AG04450 (cell line): ENCODE measurements at places on chromosomes 1 and 21. TPM values are rescaled to one million over a fixed set of nuclear protein-coding genes. Genes with fewer than 3 reads are reported as not detected.

- DNase-seq, result no peak
These were observed 53.1 kb upstream of the CD55 start for GRCh38 chr1:207268337-207268736.

Gene MXRA8
- polyA plus RNA-seq, result 186 and 275 TPM in 2 replicates

Gene PTPN7
- not detected in 2 replicates for polyA plus RNA-seq

GRCh38 chr1:64525116-64525686 is 55.3 kb downstream of the CACHD1 start:
- DNase-seq, result no peak

Gene S100A16
- polyA plus RNA-seq, result 224 and 256 TPM in 2 replicates

Gene FCRLA
- polyA plus RNA-seq, result 0.12 and 0.15 TPM in 2 replicates

GRCh38 chr1:3714814-3715213 is 37.4 kb upstream of the CCDC27 start:
- DNase-seq, result no peak

GRCh38 chr1:91499904-91500755 is 521 bp upstream of the CDC7 start:
- DNase-seq, result no peak

DNA sequence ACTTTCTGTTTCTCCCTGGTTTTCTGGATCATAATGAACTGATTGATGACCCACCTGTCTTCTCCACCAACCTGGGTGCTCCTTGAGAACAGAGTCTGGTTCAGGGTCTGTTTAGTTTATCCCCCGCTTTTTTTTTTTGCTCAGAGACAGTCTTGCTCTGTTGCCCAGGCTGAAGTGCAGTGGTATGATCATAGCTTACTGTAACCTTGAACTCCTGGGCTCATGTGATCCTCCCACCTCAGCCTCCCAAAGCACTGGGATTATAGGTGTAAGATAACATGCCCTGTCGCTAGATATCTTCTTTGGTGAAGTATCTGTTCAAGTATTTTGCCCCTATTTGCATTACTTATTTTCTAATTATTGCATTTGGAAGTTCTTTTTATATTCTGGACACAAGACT is 30.2 kb upstream of the CITED4 start:
- no peak for DNase-seq

GRCh38 chr21:43736224-43736883 is 17.4 kb downstream of the PDXK start:
- no peak for DNase-seq

GRCh38 chr1:166172106-166172505 is 5.3 kb upstream of the FAM78B start:
- DNase-seq, result no peak

Gene SPATA1
- 0.81 and 0.99 TPM in 2 replicates for polyA plus RNA-seq

- DNase-seq, result no peak
These were observed 68.8 kb upstream of the C1orf174 start for GRCh38 chr1:3968851-3969250.

- no peak for DNase-seq
These were observed 104.9 kb downstream of the EPHB2 start for GRCh38 chr1:22815421-22816066.
